ENCODE measurements at places on chromosomes 11 and 22. TPM values are rescaled to one million over a fixed set of nuclear protein-coding genes. Genes with fewer than 3 reads are reported as not detected.

The NLRP14 gene
- total RNA-seq = 0.05 TPM

The NXPE4 gene
- total RNA-seq = not detected

The TMEM151A gene
- not detected for total RNA-seq

The RIMBP3C gene
- total RNA-seq = 0.14 TPM

The TSKU gene
- 0.35 TPM for total RNA-seq

The SNX32 gene
- total RNA-seq = 1.7 TPM

The ZNF70 gene
- 2.9 TPM for total RNA-seq

The CCS gene
- total RNA-seq = 30.1 TPM

The C11orf86 gene
- total RNA-seq = not detected

The FGF4 gene
- not detected for total RNA-seq

The SEZ6L gene
- not detected for total RNA-seq

The APOBEC3G gene
- total RNA-seq = 146 TPM

The CDC42EP1 gene
- 0.42 TPM for total RNA-seq

The GCAT gene
- 18.3 TPM for total RNA-seq

The GAB4 gene
- not detected for total RNA-seq

The MMP8 gene
- total RNA-seq = not detected

The SCGB1D1 gene
- not detected for total RNA-seq
